Activated T-cell treated with anti-CD3 and anti-CD28 coated beads, Interleukin-2, amount 50 U/mL, for 4 hours (primary cell): ENCODE measurements at places on chromosomes 12 and 14. TPM values are rescaled to one million over a fixed set of nuclear protein-coding genes. Genes with fewer than 3 reads are reported as not detected.

Gene C12orf54
- total RNA-seq = not detected

Gene FBXO33
- 16.4 TPM for total RNA-seq

GRCh38 chr14:91333650-91334039, 84.0 kb downstream of the CCDC88C start:
- DNase-seq = no peak

- no peak for DNase-seq
These were observed 572.0 kb upstream of the ATP2B1 start for GRCh38 chr12:90280564-90281058.

DNA sequence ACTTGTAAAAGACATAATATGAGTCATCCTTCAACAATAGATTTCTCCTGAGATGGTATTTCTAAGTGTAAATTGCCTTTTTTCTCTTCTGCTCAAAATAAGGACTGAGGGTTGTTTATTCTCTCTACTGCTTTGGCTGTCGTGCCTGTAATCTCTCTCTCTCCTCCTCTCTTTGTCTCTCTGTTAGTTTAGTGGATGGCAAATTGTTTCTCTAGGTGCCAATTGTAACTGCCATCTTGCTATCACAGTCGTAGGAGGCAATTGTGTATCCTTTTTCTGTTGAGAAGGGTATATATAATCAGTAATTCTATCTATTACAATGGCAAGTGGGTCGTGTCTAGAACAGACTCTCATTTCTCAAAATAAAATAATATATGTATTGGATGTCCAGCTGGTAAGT, 545.0 kb upstream of the FBXO33 start:
- no peak for DNase-seq

GRCh38 chr12:93443576-93443975, 1.8 kb upstream of the UBE2N start:
- no peak for DNase-seq

DNA sequence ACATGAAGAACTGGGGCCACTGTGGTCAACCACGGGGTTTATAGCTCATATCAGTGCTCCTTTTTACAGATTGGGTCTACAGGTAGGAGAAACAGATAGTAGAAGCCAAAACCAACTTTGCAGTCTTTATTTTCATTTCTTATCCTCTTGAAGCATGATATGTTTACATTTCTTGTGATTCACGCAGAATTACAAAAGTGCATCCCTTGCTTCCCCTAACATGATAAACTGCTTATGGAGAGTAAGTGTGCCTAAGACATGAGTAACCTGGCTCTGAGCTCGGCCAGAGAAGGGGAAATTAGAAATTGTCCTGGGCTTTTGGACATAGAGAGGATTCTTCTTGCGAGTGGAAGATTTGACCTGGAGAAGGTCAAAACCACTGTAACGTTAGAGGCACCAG, 18.4 kb downstream of the PWP1 start:
- DNase-seq = no peak
